Neural crest cell (in vitro differentiated cells): ENCODE measurements at places on chromosomes 16 and 17. TPM values are rescaled to one million over a fixed set of nuclear protein-coding genes. Genes with fewer than 3 reads are reported as not detected.

The ZSCAN10 gene
- not detected in 2 replicates for total RNA-seq

The CDRT15 gene
- total RNA-seq: not detected in 2 replicates

The KCNAB3 gene
- 19.9 and 20.4 TPM in 2 replicates for total RNA-seq

The GRAP gene
- 2.1 and 2.8 TPM in 2 replicates for total RNA-seq

The PRR15L gene
- not detected in 2 replicates for total RNA-seq

The AIPL1 gene
- not detected in 2 replicates for total RNA-seq

The CX3CL1 gene
- total RNA-seq: 6.0 TPM in 2 replicates

- peaks cover 3% of the 10 kb centered on the region for H3K27me3 ChIP-seq
- H3K27ac ChIP-seq: no peak overlapping the region
- H3K4me3 ChIP-seq: no peak overlapping the region
- H3K4me1 ChIP-seq: peaks cover 5% of the 10 kb centered on the region
Measured at GRCh38 chr16:85636234-85636812, 23.2 kb downstream of the GSE1 start.

DNA sequence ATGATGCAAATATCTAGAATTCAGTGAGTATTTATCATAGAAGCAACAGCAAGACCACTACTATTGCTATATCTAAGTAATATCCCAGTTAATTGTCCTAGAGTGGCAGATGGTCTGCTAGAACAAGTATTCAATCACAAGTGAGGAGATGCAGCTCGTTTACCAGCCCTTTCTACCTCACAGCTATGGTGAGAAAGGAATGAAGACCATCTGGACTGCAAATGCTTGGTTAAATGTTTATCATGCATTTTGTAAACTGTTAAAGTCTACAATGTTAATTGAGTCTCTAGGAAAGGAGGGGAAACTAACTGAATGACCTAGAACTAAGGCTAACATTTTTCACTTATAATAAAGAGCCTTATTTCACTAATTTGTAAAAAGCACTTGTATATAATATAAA lies 52.5 kb downstream of the CNOT1 start:
- H3K27ac ChIP-seq: no peak overlapping the region
- H3K4me3 ChIP-seq: no peak overlapping the region
- peaks cover 24% of the 10 kb centered on the region for H3K36me3 ChIP-seq

- H3K27ac ChIP-seq: no peak overlapping the region
Measured at GRCh38 chr17:41868568-41868967, 3.3 kb upstream of the KLHL11 start.

- DNase-seq: peak; percentile 20
- H3K4me1 ChIP-seq: no peaks in the 10 kb centered on the region
- peaks cover 63% of the 10 kb centered on the region for H3K27me3 ChIP-seq
- H3K4me3 ChIP-seq: no peak overlapping the region
- H3K36me3 ChIP-seq: no peaks in the 10 kb centered on the region
- H3K27ac ChIP-seq: no peak overlapping the region
Measured at GRCh38 chr17:47776330-47777197, 43.5 kb downstream of the TBX21 start.

- peak overlapping the region; percentile 34 for H3K4me3 ChIP-seq
- peaks cover 13% of the 10 kb centered on the region for H3K27me3 ChIP-seq
- H3K27ac ChIP-seq: peak overlapping the region; percentile 96
- H3K36me3 ChIP-seq: no peaks in the 10 kb centered on the region
- no peak for DNase-seq
- peaks cover 26% of the 10 kb centered on the region for H3K4me1 ChIP-seq
Measured at GRCh38 chr17:1638171-1638590, 7.4 kb downstream of the SCARF1 start.

DNA sequence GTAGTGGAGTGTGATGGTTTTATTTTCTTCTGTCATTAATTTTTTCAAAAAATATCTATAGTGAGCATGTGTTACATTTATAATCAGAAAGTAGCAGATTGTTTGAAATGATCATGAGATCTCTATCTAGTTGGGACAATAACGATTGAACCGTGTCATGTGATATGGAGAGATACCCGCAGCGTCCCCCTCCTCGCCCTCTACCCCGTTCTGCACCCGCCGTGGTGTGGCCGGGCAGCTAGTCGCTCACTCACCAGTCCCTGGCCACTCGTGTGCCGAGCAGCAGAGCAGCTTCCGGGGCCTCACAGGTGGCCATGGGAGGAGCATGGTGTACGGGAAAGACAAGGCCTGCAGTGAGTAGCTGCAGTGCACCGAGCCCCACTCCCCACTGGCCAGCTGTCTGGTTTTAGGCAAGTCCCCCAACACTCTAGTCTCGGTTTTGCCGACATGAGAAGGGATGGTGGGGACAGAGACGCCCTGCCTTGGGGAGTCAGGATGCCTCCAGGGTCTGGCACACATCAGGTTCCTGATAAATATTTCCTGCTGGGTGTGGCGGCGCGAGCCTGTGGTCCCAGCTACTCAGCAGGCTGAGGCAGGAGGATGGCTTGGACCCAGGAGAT lies 15.3 kb downstream of the MLYCD start:
- H3K27me3 ChIP-seq: no peaks in the 10 kb centered on the region
- no peak for DNase-seq
- H3K36me3 ChIP-seq: peaks cover 49% of the 10 kb centered on the region

- H3K27me3 ChIP-seq: no peaks in the 10 kb centered on the region
- H3K36me3 ChIP-seq: no peaks in the 10 kb centered on the region
- no peak for DNase-seq
Measured at GRCh38 chr17:81161972-81162371, 3.3 kb upstream of the PVALEF start.

- no peaks in the 10 kb centered on the region for H3K27me3 ChIP-seq
- peaks cover 39% of the 10 kb centered on the region for H3K4me1 ChIP-seq
- no peak for DNase-seq
- no peaks in the 10 kb centered on the region for H3K36me3 ChIP-seq
- peak overlapping the region; percentile 86 for H3K27ac ChIP-seq
Measured at GRCh38 chr16:84699147-84699711, 571 bp upstream of the USP10 start.

DNA sequence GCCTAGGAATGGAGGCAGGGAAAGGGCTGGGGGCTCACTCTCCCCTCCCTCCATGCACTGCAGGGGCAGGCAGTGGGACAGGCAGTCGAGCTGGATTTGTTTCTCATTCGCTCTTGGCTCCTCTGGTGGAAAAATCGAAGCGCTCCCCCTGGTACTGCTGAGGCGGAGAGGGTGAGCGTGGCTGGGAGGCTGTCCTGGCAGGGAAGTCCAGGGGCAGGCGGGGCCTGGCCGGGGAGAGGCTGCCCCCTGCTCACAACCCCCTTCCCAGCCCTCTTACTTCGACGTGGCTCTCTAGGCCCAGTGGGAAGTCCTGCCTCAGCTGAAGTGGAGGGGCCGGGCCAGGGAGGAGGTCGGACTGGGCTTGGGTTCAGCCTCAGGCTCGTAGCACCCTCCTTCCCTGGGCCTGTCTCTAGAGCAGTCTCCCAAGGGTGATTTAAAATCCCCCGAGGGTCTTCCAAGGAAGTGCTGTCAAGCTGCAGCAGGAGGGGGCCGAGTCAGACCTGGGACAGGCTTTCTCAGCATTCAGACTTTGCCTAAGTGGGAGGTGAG lies 16.5 kb upstream of the TMEM92 start:
- peak overlapping the region; percentile 71 for H3K27ac ChIP-seq
- peaks cover 4% of the 10 kb centered on the region for H3K27me3 ChIP-seq
- no peaks in the 10 kb centered on the region for H3K36me3 ChIP-seq
- DNase-seq: no peak
- peaks cover 18% of the 10 kb centered on the region for H3K4me1 ChIP-seq
- H3K4me3 ChIP-seq: no peak overlapping the region

DNA sequence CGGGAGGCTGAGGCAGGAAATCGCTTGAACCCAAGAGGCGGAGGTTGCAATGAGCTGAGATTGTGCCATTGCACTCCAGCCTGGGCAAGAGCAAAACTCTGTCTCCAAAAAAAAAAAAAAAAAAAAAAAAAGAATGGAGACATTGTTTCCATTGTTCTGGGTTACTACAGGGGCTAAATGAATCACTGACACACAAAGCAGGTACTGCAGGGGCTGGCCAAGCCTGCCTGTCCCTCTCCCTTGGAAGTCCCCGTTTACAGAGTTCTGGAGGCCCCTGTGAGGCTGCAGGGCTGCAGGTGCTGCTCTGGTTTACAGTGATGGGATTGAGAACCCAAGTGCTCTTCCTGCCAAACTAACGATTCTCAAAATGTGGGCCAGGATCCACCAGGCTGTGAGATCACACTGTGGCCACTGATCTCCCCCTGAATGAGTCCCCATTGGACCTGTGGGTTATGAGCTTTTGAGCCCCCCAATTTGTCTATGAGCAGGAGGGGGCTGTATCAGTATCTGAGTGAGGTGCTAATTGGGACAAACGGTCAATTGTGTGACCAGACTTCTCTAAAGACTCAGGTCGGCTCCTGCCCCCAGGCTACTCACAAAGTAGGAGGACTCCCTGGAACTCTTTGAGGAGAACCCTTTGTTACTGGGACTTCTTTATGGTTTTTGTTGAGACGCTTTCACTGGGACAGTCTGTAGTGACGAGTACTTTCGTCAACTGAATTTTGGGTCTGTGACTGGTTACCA lies 39.0 kb downstream of the DNAH17 start:
- no peak overlapping the region for H3K4me3 ChIP-seq
- no peak for DNase-seq
- no peaks in the 10 kb centered on the region for H3K27me3 ChIP-seq
- H3K36me3 ChIP-seq: no peaks in the 10 kb centered on the region

DNA sequence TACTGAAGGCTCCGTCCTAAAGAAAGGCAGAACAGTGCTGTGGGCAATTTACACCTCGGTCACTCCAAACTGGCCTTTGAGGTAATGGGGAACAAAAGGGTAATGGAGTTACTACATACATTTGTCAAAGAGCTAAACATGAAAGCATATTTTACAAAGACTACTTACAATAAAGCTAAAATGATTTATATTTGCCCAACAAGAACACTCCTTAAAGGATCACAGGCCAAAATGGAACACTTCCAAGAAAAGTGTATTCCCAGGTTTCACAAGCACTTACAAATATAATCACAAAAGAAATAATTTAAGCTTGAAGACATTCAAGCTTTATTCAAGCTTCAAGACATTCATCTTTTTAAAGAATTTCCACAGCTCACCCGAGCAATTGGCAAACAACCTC lies 29.3 kb downstream of the C17orf67 start:
- no peak overlapping the region for H3K27ac ChIP-seq
- H3K27me3 ChIP-seq: no peaks in the 10 kb centered on the region
- no peak overlapping the region for H3K4me3 ChIP-seq

DNA sequence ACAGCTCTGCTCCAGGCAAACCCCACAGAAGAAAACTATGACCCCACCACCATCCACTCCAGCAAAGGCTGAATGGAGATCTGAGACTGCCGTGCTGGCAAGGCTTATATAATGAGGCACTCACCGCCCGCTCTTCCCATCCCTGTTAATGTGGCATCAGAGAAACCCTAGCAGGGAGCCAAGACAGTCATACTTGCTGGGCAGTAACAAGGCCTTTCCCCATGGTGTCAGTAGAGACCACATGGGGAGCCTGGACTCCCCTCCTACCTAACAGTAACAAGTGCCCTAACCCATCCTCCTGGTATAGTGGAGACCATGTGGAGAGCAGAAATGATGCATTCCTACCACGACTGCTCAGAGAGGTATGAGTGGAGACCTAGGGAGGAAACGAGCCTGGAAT lies 235.2 kb downstream of the C16orf78 start:
- peaks cover 29% of the 10 kb centered on the region for H3K4me1 ChIP-seq
- H3K27me3 ChIP-seq: no peaks in the 10 kb centered on the region
- DNase-seq: no peak

DNA sequence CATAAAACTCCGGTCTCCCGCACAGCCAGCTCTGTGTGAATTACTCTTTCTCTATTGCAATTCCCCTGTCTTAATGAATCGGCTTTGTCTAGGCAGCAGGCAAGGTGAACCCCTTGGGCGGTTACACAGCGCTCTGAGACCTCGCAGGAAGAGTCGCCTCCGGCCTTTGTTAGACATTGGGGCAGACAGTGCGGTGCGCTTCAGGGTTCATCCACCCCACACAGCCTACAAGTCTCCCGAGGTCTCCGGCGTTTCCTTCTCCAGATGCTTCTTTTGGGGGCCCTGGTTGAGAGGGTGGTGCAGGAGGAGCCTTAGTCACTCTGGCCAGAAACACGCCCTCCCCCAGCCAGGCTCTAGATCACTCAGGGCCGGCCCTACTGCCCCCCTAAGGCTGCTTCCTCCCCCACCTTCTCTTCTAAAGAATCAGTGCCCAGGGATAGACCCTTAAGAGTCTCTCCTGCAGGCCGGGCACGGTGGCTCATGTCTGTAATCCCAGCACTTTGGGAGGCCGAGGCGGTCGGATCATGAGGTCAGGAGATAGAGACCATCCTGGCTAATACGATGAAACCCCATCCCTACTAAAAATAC lies 1.7 kb upstream of the MSRB1 start:
- H3K27me3 ChIP-seq: no peaks in the 10 kb centered on the region
- H3K27ac ChIP-seq: no peak overlapping the region
- no peaks in the 10 kb centered on the region for H3K36me3 ChIP-seq
- peak overlapping the region; percentile 90 for H3K4me3 ChIP-seq
- H3K4me1 ChIP-seq: peaks cover 14% of the 10 kb centered on the region

GRCh38 chr16:48613061-48613957 lies 3.3 kb upstream of the N4BP1 start:
- no peak for DNase-seq
- no peak overlapping the region for H3K27ac ChIP-seq
- no peak overlapping the region for H3K4me3 ChIP-seq
- H3K36me3 ChIP-seq: peaks cover 4% of the 10 kb centered on the region

- H3K27me3 ChIP-seq: no peaks in the 10 kb centered on the region
- H3K36me3 ChIP-seq: no peaks in the 10 kb centered on the region
- no peak overlapping the region for H3K27ac ChIP-seq
- H3K4me3 ChIP-seq: no peak overlapping the region
- DNase-seq: no peak
Measured at GRCh38 chr16:63947022-63947421, 1174.8 kb downstream of the CDH11 start.

DNA sequence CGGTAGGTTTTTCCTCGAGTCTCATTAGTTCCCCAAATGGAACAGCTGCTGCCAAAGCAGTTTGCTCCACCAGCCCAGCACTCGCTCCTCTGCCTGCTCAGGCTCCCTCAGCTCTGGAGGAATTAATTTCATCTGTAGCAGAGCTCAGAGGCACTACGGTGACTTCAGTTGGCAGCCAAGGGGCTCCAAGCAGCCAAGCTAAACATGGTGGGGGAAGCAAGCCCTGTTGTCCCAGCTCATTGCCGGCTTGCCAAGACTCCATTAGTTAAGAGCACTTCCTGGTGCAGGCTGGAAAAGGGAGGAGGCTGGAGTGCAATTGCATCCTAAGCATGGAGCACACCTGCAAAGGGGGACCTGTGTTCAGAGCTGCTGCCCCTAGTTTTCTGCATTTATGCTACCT lies 78.7 kb upstream of the GPRC5B start:
- no peak overlapping the region for H3K27ac ChIP-seq
- H3K36me3 ChIP-seq: no peaks in the 10 kb centered on the region
- no peak overlapping the region for H3K4me3 ChIP-seq
- H3K27me3 ChIP-seq: peaks cover 36% of the 10 kb centered on the region

- H3K27ac ChIP-seq: peak overlapping the region; percentile 45
- H3K27me3 ChIP-seq: no peaks in the 10 kb centered on the region
- DNase-seq: no peak
- H3K36me3 ChIP-seq: peaks cover 5% of the 10 kb centered on the region
Measured at GRCh38 chr16:53511084-53511402, 8.0 kb upstream of the AKTIP start.

- DNase-seq: no peak
- no peak overlapping the region for H3K4me3 ChIP-seq
- H3K4me1 ChIP-seq: no peaks in the 10 kb centered on the region
- H3K27me3 ChIP-seq: peaks cover 7% of the 10 kb centered on the region
- H3K27ac ChIP-seq: no peak overlapping the region
- H3K36me3 ChIP-seq: peaks cover 6% of the 10 kb centered on the region
Measured at GRCh38 chr17:60094754-60095153, 16.0 kb upstream of the HEATR6 start.

- H3K4me3 ChIP-seq: no peak overlapping the region
- H3K4me1 ChIP-seq: no peaks in the 10 kb centered on the region
- no peaks in the 10 kb centered on the region for H3K27me3 ChIP-seq
- H3K27ac ChIP-seq: no peak overlapping the region
Measured at GRCh38 chr17:82180776-82181528, 31.7 kb downstream of the CCDC57 start.
